ENCODE measurements at places on chromosomes 13 and 19.

- no peak for DNase-seq
These were observed 441.5 kb downstream of the DIAPH3 start for GRCh38 chr13:59721926-59722910.

- no peak for DNase-seq
These were observed 186.8 kb downstream of the PRR20E start for GRCh38 chr13:57353831-57354230.

GRCh38 chr13:28451482-28452217 lies 43.3 kb downstream of the FLT1 start:
- no peak for DNase-seq

DNA sequence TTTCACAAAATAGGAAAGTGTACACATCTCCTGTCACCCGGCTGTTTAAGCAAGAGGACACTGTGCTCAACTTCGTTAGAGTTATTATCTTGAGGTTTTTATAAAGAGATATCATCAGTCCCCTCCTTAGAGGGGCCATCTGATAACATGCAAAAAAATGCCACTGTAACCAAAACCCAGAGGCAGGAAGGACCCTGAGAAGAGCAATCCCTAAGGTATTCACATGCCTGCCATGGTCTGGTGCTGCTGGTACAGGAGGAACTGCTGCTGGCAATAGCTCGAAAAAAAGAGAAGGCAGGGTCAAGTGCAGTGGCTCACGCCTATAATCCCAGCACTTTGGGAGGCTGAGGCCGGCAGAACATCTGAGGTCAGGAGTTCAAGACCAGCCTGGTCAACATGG lies 12.8 kb upstream of the CEACAM3 start:
- no peak for DNase-seq

DNA sequence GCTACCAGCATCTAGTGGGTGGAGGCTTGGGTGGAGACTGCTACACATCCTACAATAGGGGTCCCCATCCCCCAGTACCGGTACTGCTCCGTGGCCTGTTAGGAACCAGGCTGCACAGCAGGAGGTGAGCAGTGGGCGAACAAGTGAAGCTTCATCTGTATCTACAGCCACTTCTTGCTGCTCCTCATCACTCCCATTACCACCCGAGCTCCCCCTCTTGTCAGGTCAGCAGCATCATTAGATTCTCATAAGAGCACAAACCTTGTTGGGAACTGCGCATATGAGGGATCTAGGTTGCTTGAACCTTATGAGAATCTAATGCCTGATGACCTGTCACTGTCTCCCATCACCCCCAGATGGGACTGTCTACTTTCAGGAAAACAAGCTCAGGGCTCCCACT lies 37.0 kb downstream of the NWD1 start:
- DNase-seq = no peak

DNA sequence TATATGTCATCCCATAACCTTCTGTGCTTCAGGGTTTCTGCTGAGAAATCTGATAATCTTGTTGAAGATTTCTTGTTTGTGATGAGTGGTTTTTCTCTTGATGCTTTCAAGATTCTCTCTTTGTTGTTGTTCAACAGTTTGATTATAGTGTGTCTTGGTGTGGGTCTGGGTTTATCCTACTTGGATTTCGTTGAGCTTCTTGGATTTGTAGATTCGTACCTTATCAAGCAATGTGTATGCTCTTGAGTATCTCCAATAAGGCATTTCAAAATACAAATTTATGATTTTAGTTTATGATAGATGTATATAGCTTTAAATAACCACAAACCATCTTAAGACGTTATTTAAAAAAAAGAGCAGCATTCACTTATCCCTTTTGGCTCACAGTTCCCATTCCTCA lies 57.5 kb downstream of the URI1 start:
- DNase-seq = no peak

DNA sequence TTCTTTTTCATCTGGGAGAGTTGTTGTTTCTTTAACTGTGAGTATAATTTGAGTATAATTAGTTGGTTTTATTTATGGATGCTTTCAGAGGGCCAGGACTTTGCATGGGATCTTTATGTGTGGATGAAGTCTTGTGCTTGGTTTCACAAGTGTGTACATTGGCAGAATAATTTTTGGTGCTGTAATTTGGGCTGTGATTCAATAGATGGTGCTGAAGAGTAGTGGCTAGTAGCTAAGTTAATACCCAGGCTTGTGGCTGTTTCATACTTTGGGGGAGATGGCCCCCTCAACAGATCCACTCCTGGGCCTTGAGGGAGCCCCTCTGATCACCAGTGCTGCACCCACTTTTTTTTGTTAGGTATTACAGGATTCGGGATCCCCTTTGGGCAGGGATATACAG lies 1142.4 kb downstream of the SLITRK1 start:
- DNase-seq = no peak

DNA sequence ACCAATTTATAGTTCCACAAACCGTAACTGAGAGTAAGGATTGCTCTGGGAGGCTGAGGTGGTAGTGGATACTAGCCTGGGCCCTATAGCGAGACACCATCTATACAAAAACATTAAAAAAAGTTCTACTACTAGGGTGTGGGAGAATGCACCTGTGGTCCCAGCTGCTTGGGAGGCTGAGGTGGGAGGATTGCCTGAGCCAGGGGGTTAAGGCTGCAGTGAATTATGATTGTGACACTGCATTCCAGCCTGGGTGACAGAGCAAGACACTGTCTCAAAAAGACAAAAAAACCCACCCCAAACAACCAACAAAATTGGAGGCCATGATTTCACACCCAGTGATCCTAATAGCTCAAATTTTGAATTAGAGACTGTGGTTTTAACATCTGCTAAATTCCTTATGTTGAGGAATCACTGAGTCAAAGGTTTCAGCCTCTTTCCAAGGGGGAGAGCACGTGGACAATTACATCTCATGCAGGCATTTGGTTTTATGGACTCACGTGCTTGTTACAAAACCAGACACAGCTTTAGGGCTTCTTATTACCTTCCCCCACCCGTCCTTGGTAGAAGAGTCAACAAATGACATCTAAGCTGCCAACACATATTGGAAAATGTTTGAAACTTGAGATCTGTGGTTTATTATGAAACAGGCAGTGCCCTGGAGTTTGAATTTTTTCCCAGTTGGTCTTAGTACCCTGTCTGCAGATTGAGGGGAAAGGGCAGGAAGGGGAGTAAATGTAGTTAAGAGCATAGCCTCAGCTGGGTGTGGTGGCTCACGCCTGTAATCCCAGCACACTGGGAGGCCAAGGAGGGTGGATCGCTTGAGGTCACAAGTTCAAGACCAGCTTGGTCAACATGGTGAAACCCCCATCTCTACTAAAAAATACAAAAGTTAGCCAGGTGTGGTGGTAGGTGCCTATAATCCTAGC lies 18.5 kb downstream of the CYP2A6 start:
- peak; percentile 92 for DNase-seq

DNA sequence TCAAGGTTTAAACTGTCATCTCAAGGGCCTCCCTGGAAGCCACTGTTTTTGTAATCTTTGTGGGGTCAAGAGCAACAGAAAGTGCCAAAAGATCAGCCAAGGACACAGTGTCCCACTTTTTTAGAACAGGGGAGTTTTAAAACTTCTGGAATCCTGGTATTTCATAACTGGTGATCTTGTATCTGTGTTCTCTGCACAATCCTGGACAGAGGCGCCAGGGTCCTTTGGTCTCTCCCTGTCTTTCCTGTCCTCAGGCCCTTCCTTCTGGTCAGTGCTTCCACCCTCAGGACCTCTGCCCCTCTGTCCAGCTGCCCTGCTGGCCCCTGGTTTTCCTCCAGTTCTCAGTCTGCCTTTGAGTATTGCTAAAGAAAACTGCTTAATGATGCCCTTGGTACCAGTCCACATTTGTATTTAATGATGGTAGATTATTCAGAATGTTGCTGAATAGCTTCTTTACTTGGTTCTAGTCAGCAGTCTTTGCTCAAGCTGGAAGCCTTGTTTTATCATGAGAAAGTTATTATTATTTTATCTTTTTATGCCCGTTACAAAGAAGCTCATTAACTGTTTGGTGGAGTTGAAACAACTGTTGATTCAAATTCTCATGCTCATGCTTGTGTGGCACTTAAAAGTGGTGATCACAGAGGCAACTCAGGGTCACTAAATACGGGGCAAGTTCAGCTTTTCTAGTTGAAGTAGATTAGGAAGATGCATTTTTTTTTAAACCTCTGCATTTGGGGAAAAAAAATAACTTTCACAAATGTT lies 47.5 kb downstream of the WASF3 start:
- no peak for DNase-seq

DNA sequence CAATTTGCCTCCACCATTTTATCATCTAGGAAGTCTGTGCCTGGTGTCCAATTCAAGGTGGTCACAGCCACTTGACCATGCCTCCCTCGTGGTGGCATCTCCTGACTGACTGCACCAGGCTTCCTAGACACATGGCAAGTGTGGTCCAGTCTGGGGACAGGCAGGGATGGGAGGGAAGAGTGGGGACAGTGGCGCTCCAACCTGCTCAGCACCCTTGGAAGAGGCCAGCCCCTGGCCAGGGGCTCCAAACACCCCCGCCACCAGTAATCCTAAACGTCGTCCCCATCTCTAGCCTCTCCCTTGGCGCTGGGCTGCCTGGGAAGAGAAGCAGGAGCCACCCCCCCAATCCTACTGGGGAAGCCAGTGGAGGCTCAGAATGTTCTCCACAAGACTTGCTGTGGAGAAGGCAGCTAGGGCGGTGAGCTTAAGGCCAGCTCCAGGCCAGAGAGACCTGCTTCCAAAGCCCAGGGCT lies 2.7 kb downstream of the RPL36 start:
- DNase-seq = no peak

- no peak for DNase-seq
These were observed 546 bp downstream of the UBXN6 start for GRCh38 chr19:4456843-4457653.

DNA sequence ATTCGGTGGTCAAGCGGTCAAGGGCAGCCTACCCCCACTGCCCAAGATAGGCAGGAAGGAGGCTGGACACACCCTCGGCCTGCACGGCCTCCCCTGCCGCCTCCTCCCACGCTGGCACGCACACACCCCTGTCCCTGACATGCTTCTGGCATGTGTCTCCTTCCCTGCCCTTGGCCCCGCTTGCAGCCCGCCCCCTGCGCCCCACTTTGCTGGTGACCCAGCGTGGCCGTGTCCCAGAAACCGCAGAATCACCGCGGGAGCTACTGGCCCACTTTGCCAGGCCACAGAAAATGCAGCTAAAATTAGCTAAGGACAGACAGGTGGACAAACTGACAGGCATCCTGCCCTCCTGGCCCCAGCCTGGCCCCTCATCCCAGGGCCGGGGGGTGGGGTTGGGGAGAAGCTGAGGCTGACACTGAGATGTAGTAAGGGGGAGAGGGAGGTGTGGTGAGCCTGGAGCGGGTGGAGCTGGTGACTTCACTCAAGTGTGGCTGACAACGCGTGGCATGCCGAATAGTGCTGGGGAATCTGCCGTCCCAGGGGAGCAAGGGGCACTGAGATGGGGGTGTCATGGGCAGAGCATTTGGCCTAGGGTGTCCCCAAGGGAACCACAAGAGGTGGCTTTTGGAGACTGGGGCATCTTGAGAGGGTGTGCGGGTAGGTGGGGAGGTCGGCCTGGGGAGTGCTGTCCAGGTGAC lies 2.4 kb downstream of the SHANK1 start:
- no peak for DNase-seq

GRCh38 chr13:79905018-79905417 lies 424.1 kb downstream of the NDFIP2 start:
- no peak for DNase-seq

DNA sequence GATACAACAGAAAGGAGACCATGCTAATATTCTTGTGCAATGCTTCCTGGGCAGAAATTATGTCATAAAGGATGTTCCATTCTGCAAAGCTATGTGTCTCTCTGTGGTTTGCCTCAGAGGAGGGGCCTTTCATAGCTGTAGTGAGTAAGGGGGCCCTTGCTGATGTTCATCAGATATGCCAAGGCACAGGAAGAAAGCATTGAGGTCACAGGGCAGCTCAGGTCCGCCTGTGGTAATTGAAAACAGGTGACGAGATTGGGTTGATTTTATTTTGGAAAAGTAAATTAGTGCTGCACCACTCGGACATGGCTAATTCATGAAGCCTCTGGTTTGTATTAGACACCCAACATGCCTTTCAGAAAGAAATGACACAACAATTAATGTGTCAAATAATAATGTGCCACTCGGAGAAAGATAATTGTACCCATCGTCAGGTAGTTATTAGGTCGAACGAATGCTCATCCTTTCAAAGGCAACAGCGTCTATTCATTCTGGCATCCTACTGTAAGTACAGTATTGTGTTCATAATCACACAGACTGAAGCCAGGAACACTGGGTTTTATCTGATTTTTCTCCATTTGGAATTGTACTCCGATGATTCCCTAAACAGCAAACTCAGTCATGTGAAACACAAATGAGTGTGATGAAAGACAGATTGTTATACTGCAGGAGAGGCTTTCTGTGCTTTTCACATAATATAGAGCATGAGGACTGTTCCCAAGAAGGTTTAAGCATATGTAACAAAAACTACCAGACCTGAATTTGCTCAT lies 421.6 kb upstream of the KLF12 start:
- DNase-seq = no peak

DNA sequence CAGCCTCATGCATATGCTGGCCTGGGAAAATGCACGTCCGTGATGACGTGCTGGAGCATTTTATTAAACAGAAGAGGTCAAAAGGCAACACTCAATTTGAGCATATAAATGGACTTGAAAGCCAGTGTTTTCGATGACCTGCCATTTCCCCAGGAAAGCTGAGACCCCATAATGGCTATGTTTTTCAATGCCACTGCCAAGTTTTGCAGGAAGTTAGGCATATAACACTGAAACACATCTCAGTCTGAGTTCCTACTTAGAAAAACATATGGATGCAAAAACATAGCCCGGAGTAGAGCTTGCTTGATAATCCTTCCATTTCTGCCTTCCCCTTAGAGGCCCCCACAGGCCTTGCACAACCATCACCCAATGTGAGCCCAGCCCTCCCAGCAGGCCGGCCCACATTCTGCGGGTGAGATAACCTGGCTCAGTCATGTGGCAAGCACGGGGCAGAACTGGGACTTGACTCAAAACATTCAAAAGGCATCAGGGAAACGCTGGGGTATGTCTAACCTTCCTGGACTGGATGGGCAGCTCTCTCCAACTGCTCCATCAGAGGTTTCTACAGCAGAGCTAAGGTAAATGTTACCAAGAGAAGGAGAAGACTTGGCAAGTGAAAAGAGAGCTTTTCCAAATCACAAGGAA lies 24.9 kb downstream of the EPS15L1 start:
- DNase-seq = peak; percentile 65

- DNase-seq = no peak
These were observed 2791.0 kb upstream of the PCDH20 start for GRCh38 chr13:64206430-64207225.

DNA sequence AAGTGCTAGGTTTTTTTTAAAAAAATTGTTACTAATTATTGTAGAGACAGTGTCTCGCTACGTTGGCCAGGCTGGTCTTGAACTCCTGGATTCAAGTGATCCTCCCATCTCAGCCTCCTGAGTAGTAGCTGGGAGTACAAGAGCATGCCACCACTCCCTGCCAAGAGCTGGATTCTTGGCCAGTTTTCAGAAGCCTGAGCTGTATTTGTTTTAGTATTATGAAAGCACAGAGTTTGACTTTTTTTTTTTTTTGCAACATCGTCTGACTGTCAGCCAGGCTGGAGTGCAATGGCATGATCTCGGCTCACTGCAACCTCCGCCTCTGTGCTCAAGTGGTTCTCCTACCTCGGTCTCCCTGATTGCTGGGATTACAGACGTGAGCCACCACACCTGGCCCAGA lies 7.0 kb downstream of the ARMC6 start:
- no peak for DNase-seq

GRCh38 chr13:38635030-38635429 lies 51.8 kb upstream of the FREM2 start:
- no peak for DNase-seq

Measured in A172 (cell line).